ENCODE measurements at places on chromosomes 3 and 15.

- no peak for DNase-seq
Observed at GRCh38 chr3:12177126-12177525, 18.4 kb upstream of the TIMP4 start.

DNA sequence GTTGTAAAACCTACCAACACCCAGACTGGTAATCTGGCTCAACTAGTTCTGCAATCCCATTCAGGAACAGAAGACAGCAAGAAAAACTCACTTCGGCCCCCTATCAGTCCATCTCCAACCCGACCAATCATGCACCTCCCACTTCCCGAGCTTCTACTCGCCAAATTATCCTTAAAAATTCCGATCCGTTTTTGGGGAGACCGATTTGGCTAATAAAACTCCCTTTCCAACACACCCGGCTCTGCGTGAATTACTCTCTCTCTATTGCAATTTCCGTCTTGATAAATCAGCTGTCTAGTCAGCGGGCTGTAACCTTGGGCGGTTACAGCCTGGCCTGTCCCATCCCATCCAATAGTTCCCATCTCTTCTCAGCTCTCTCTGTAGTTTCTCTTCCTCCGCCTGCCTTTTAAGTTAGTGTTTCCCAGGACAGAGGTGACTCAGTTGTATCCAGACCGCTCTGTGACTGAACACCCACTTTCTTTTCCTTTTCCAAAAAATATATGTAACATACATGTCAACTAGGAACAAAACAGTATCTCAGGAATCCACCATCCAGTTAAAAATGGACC lies 780 bp upstream of the ACAD9 start:
- peak; percentile 1 for DNase-seq

DNA sequence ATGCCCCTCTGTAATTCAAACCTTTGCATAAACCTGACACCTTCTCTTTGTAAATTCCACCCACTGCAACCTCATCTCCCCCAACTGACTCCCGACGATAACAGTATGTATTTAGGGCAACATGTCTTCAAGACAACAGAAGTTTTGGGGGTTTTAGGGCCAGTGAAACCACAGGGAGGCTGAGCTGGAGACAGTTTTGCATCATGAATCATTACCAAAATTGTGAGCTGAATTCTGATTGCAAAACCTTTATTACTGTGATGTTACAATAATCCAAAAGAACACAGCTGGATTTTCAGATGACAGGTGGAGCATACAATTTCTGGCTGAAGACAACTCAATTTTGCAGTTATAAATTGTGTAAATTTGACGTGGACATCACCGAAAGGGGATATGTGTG lies 281.3 kb upstream of the TTC14 start:
- DNase-seq = no peak

- DNase-seq = no peak
Observed at GRCh38 chr3:157285966-157286365, 126.0 kb upstream of the CCNL1 start.

DNA sequence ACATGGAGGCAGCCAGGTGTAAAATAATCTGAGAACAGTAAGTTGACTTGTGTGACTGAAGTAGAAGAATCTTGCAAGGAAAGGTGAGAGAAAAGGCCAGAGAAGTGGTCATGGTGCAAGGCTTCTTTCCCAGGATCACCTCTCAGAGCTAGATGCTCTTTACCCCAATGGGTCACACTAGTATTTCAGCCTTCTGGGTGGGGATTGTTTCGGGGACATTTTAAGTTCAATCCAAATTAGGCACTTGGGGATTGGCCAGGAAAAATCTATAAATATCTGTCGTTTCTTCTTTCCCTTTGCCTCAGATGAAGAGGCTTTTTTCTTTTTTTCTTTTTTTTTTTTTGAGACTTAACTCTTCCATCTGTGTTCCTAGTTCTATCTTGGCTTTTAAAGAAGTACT lies 188.0 kb downstream of the KLHL25 start:
- no peak for DNase-seq

GRCh38 chr15:70290708-70291107 lies 193.0 kb upstream of the TLE3 start:
- no peak for DNase-seq

DNA sequence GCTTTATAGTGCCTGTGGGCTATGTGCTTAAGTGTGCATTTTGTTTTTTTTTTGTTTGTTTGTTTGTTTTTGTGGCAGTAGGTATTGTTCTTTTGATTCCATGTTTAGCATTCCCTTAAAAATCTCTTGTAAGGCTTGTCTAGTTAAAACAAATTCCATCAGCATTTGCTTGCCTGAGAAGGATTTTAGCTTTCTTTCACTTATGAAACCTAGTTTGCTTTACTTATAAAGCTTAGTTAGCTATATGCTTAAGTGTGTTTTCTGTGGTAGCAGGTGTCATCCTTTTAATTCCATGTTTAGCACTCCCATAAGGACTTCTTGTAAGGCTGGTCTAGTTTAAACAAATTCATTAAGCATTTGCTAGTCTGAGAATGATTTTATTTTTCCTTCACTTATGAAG lies 17.3 kb downstream of the IL16 start:
- DNase-seq = no peak
